Frontal cortex (tissue), 4 donors: ENCODE measurements at places on chromosomes 13 and 19. TPM values are rescaled to one million over a fixed set of nuclear protein-coding genes. Genes with fewer than 3 reads are reported as not detected.

The EXOC3L2 gene
- not detected for total RNA-seq

DNA sequence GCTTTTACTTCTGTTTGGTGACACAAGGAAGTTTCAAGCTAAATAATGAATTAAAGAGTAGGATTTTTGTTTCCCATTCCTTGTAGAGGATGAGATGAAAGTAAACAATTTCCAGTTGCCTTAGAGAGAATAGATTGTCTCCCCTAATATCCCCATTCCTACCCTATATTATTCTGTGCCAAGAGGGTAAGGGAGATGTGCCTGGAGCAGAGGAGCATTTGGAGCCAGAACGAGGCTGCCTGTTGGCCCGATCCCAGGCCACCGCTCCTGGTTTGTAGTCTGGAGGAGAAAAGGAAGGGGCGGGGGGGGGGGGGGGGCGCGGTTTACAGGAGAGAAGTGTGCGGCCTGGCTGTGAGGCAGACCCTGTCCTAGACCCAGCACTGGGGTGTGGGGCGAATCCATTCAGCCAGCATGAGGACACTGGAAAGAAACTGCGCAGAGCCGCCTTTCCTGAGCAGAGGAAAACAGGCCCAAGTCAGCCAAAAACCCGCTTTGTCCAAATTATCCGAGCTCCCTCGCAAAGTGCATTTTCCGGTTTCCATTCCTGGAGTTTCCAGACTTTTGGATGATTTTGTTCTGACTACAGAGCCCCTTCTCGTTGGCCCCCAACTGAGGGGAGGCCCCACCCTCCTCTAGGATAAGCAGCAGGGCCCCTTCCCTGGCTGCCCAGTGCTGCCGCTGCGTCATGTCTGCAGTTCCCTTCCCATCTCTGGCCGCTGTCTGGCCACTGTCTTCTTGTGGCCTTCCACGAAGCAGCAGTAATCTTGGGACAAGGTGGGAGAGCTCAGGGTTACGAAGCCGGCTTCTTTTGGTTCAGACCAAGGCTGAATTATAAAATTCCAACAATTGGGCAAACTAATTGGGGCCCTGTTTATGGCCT is 23.0 kb downstream of the NFIX start:
- no peak for DNase-seq

GRCh38 chr19:47713046-47714021 is at the start of gene EHD2:
EHD2 (plus strand) TSS chr19:47713422; CDS start chr19:47716613, 3,191 bp downstream.
- DNase-seq = peak; percentile 81

DNA sequence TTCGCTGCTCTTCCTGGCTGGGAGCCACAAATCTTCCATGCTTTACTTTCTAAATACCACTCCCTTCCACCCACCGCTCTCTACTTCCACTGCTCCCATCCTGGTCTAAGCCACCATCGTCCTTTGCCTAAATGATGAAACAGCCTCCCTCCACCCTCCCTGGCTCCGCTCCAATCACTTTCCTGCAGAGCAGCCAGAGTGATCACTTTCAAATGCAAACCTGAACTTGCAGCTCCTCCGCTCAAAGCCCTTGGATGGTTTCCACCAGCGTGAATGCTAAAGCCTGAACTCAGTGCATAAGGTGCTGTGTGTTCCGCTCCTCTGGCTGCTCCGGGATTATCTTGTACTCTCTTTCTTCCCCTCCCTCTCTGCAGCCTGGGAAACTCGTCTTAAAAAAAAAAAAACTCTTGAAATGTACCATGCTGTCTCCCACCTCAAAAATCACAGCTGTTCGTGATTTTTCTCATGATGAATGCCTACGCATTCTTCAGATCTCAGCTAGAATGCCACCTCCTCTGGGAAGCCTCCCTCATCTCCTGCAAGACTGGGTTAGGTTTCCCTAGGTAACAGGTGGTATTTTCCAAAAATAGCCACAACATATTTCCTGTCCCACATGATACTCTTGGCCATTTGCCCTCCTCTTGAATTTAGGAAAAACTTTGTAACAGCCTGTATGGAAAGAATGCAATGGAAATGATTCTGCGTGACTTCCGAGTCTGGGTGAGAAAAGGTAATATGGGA is 3.7 kb upstream of the SIN3B start:
- DNase-seq = no peak

The MCEMP1 gene
- not detected for total RNA-seq

- no peak for DNase-seq
These were observed 7.5 kb upstream of the C5AR2 start for GRCh38 chr19:47324502-47324901.

- no peak for DNase-seq
These were observed 92.0 kb downstream of the CAB39L start for GRCh38 chr13:49351871-49352270.

The MTIF3 gene
- total RNA-seq = 40.4 TPM

The DDA1 gene
- 10.2 TPM for total RNA-seq

GRCh38 chr13:52009946-52010345 is 1.3 kb downstream of the ATP7B start:
- no peak for DNase-seq

DNA sequence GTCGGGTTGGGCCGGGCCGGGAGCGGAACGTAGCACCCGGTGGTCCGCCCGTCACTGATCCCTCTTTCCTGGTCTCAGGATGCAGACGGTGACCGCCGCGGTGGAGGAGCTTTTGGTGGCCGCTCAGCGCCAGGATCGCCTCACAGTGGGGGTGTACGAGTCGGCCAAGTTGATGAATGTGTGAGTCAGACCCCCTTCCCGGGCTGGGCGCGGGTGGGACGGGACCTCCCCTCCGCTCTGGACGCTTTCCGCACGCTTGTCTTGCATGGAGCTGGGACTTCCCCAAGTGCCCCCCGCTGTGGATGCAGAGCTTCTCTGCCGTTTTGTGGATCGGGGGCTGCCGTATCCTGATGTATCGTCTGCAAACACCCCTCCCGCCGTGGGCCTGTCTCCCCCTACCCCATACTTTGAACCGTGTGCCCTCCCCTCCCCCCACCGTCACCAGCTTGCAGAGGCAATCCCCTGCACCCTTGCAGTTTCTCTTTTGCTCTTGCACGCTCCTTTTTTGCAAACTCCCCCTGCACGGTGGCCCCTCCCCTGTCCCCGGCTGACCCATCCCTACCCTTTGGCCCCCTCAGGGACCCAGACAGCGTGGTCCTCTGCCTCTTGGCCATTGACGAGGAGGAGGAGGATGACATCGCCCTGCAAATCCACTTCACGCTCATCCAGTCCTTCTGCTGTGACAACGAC is 669 bp downstream of the GADD45B start:
- no peak for DNase-seq

The ZNF681 gene
- 21.6 TPM for total RNA-seq

- DNase-seq = no peak
These were observed 51.7 kb downstream of the TNFSF11 start for GRCh38 chr13:42625611-42626010.

- no peak for DNase-seq
These were observed 66.8 kb downstream of the MRPL57 start for GRCh38 chr13:21243045-21243897.

- DNase-seq = peak; percentile 70
These were observed 958 bp downstream of the CA11 start for GRCh38 chr19:48644839-48645619.

- DNase-seq = peak; percentile 62
These were observed at the start of gene FBXO27 for GRCh38 chr19:39032063-39032918. FBXO27 (minus strand) TSS chr19:39032549; CDS start chr19:39032227, 322 bp downstream.

DNA sequence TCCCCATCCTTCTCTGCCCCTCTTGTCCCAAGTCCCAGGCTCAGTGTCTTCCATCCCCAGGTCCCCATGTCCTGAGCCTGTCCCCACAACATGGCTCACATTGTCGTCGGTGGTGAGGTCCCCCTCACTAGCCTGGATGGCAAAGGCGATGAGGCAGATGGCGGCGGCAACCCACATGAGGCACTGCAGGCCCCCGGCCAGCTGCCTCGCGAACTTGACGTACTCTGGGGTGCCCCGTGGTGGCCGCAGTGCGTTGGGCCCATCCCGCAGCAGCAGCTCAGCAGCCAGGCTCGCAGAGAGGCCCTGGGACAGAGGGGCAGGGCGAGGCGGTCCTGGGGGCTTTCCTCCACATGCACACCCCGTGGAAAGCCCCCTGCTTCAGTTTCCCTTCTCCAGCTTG is 1.1 kb downstream of the ATP4A start:
- no peak for DNase-seq

- DNase-seq = no peak
These were observed 14.2 kb upstream of the LATS2 start for GRCh38 chr13:21075379-21076249.

The ZNF814 gene
- total RNA-seq = 25.7 TPM

DNA sequence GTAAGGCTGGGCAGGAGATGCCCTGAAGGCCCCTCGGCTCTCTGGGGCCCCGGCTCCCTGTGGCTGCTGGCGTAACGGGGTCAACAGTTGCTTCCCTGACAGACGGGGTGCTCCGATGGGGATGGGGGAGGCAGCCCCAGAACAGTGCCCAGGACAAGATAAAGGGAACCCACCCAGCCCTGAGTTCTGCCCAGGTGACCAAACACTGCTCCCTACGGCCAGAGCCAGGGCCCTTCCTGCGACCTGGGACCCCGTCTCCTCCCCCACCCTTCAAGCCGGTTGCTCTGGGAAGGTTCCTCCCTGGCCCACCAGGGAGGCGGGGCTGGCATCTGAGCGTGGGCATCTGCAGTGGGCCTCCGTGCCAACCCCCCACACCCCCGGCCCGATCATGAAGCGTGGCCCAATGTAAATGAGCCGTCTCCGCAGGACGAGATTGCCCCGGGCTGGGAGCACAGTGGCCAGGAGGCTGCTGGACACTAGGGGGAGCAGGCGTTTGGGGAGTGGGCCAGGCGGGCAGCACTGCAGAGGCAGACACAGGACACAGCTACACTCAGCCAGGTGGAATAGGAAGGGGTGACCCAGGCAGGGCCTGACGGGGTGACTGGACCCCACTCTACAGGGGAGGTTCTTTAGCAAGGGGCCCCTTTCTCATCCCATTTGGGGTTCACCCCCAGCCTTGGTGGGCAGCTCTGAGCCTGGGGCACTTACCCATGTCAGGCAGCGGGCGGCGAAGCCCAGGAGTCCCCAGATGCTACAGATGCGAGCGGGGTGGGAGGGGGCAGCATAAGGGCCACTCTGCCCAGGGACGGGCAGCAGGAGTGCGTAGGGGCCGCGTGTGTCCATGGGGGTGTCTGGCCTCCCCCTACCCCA is 1.2 kb upstream of the NKPD1 start:
- DNase-seq = no peak

The RDH8 gene
- total RNA-seq = not detected

DNA sequence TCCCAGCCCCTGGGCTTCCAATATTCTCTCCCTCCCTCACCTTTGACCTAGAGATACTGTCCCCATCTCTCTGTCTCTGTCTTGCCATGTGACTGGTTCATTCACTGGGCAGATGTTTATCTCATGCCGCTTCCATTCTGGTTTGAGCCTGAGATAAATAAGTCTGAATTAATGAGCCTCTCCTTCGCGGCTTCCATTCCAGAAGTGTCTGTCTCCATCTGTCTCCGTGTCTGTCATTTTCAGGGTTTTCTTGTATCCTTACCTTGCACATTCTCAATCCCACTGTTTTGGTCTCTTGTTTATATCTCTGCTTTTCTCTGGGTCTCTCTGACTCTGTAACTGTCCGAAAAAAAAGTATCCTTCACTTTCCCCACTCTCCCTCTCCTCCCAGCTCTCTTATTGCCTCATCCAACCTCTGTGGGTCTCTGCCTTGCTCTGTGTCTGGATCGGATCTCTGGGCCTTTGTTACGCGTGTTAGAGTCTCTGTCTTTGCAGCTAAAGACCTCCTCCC is 4.3 kb downstream of the SPHK2 start:
- no peak for DNase-seq

DNA sequence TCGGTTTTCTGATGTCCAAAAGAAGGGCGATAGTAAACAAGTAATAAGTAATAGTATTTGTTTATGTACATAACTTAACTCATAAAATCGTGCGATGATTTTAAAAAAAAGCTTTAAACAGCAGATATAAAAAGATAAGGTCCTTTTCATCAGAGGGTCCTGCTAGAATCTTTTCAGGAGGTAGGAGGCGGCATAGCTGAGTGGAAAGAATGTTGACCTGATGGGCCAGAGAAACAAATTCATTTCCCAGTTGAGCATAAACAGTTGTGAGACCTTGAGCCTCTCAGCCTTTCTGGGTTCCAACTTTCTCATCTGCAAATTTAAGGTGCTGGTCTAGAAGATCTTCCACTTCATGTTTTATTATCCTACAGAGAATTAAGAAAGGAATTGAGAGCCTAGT is 173.5 kb downstream of the LACC1 start:
- DNase-seq = no peak

The CYP2B6 gene
- not detected for total RNA-seq

The IGFL4 gene
- 0.82 TPM for total RNA-seq

DNA sequence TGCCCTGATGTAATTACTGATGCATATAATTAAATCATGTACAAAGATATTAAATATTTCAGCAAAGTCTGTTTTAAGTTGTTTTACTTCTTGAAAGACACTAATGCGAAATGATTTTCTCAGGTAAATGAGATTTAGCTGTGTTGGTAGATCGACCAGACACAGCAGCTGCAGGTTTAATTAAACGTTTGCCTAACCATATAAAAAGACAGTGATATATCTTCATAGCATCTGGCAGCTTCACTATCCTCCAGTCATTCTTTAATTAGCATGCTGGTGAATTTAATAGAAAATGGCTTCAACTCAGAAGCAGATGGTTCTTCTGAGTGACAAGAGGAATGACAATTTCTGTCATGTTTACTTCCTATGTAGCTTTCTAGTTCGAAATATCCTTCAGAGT is 69.3 kb downstream of the NHLRC3 start:
- no peak for DNase-seq

The LAIR1 gene
- 1.6 TPM for total RNA-seq

DNA sequence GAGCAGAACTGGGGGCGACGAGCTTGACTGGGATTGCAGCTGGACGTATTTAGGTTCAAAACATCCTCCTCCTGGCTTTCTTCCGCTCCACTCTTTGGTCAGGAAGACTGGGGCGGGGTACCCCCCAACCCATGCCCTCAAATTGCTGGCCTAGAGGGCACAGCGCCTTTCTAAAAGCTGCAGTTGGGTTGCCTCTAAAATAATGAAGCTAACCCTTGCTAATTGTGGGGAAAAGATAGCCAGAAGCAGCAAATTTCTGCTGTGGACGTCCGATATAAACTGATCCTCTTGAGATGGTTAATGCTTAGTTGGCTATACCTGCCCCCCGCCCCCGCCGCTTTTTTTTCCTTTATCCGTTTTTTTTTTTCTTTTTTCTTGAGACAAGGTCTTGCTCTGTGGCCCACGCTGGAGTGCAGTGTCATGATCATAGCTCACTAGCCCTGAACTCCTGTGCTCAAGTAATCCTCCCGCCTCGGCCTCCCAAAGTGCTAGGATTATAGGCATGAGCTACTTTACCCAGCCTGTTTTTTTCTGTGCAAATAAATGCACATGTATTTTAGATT is 754 bp upstream of the CHERP start:
- DNase-seq = no peak

The GIPR gene
- 0.41 TPM for total RNA-seq

- DNase-seq = no peak
These were observed 706.4 kb upstream of the SLC10A2 start for GRCh38 chr13:103772576-103772975.

- no peak for DNase-seq
These were observed 7.0 kb downstream of the C2CD4C start for GRCh38 chr19:401866-402511.

GRCh38 chr13:113486698-113487097 is 3.8 kb downstream of the DCUN1D2 start:
- DNase-seq = no peak

The CPB2 gene
- not detected for total RNA-seq

GRCh38 chr13:84139561-84140158 is 257.4 kb upstream of the SLITRK1 start:
- DNase-seq = no peak
